ENCODE measurements at places on chromosomes 4 and X. TPM values are rescaled to one million over a fixed set of nuclear protein-coding genes. Genes with fewer than 3 reads are reported as not detected.
A peak's percentile ranks its signal among the peaks of the same experiment; 100 is the strongest.

The SOD3 gene
- 10.4 TPM for total RNA-seq

The RHOXF1 gene
- total RNA-seq: not detected

The CT45A9 gene
- total RNA-seq: not detected

The AFF2 gene
- 14.7 TPM for total RNA-seq

The CLCN4 gene
- 6.3 TPM for total RNA-seq

The SPANXD gene
- total RNA-seq: not detected

DNA sequence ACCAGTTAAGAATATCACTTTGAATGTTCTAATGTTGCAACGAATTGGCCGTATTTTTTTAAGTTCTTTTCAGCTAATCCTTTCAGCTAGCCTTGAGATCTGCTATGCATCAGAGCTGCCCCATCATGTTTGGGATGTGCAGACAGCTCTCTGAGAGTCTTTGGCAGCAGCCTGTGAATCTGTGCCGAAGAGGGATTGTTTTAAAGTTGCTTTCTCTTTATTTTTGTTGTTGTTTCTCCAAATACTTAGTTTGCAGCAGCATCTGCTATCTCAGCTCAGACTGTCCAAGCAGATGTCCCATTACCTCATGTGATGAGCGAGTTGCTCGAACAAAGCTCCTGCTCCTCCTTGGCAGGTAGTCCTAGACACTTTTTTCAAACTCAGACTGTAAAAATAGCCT lies 1002.5 kb upstream of the INTU start:
- peak; percentile 98 for DNase-seq

- DNase-seq: no peak
These were observed 969.7 kb downstream of the PDHA2 start for GRCh38 chr4:96809563-96809962.

DNA sequence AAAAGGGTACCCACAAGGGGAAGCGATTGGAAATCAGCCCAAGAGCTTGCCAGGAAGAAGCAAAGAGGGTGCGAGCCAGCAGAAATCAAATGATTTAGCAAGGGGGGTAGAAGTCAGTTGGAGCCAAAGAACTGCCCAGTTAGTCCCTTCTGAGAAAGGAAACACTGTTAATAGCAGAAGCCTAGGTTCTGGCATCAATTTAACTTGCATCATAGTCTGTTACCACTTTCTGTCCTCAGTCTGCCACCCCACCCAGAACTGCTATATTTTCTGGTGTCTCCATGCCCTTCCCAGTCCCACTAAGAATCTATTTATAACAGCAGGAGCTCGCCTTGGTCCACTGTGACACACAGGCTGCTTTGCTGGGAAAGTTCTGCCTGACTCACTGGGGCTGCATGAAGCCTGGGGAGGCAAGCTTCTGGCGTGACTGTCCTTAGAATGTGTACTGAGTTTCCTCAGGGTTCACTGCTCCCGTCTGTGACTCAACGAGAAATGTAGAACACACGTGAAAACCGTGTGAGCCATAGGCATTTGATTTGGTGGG lies 157.8 kb upstream of the TTC29 start:
- DNase-seq: peak; percentile 86

DNA sequence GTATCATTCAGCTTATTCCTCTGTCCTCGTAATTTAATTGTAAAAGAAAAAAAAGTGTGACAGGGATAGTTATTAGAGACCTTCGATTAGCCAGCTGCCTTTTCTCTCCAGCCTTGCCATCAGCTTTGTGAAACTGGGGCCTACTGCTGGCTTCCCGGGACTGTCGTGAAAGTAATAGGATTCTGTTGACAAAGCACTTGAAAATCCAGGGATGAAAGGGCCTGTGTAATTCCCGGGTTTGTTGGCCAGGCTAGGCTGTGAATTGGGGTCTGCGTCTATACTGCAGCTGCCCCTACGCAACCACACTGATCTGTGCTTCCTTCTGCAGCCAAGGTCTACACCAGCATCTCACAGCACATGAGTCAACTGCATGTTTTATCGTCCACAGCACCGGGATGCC lies 120.4 kb upstream of the SCML1 start:
- DNase-seq: no peak

DNA sequence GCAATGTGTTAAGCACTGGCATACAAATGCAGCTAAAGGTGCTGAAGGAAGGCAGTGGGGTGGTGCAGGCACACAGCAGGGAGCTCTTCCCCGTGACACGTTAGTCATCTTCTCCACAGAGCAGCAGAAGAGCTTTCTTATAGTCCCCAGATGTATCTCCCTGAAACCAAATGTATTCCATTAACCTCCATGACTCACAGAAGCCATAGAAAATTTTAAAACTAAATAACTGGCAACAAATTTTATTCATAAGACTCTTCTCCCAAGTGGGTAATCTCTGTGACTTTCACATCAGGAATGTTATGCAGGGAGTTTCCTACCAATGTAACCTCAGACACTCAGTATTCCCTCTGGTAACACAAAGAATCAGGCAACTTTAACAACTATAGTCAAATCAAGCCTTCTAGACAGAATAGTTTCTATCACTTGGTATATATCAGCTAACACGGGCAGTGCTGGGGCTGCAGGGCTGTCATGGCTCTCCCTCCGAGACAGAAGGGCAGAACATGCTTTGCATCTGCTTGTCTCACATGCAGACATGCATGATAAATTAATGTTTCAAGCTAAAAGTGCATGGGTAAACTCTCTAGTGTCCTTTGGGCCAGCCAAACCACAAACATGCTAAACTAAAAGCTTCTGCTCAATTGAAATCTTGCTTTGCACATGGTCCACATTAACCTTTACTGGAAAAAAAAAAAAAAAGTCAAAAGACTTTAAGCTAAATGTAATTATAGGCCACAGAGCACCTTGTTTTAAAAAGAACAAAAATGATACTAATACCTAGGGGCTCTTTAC lies 28.2 kb downstream of the ANXA5 start:
- peak; percentile 42 for DNase-seq

DNA sequence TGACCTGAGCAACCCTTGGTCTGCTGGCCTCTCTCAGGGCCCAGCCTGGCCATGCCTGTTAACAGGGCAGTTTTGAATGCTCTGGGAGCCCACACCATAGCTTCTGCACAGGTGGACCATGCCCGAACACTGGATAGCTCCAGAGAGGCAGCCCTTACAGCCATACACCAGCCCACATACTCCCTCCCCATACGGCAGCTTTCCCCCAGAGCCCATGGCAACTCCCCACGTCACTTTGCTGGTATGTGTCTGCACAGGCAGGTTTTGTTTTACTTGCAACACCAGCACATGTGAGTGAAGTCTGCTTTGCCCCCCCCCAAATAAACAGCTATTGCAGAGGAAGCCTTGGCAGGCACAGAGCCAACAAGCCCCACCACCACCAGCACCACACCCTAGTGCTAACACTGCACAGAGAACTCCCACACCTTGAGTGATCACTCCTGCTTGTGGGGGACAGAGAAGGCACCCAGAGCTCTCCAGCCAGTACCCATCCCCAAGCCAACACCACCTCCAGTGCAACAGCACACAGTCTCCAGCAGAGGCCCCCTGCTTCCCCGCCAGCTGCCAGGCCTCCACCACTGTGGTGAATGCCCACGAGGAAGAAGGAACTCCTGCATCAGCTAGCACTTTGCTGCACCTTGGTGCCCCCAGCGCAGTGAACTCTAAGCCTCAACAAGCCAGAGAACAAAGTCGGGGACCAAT lies 87.3 kb downstream of the STPG2 start:
- DNase-seq: no peak

- DNase-seq: peak; percentile 33
These were observed 118.8 kb downstream of the GABRA2 start for GRCh38 chr4:46270986-46271596.

GRCh38 chr4:73606465-73606974 lies 13.7 kb downstream of the RASSF6 start:
- no peak for DNase-seq

DNA sequence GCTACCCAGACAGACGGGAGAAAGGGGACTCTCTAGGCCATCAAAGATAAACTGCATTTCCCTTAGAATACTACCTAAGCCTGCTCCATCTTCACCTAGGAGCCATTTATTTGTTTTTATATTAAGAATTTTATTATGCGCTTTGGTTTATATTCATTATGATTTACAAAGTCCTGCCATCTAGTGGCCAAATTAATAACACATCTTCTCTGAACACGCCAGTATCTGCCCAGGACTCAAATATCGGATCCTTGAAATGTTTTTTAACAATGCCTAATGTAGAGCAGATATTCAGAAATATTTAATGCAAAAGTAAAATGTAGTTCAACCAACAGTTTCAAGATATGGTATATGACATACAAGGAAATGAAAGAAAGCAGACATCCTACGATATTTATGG lies 20.8 kb upstream of the PRPS2 start:
- DNase-seq: peak; percentile 36

GRCh38 chr4:153467897-153468262 lies 1.7 kb downstream of the TMEM131L start:
- DNase-seq: no peak

Measured in umbilical cord (tissue), 2 donors.